CD4-positive, alpha-beta T cell treated with Interleukin-17A for 1 hour (primary cell): ENCODE measurements at places on chromosomes 1 and 21.

- DNase-seq = no peak
These were observed 94.7 kb downstream of the PLPP3 start for GRCh38 chr1:56484695-56485094.

GRCh38 chr1:28115267-28115666, 26.9 kb upstream of the EYA3 start:
- peak; percentile 58 for DNase-seq

GRCh38 chr1:32494196-32494595, 29.3 kb downstream of the ZBTB8B start:
- no peak for DNase-seq

- DNase-seq = no peak
These were observed 29.3 kb downstream of the IER5 start for GRCh38 chr1:181117648-181118449.

GRCh38 chr1:243596431-243597062, 253.5 kb downstream of the AKT3 start:
- peak; percentile 62 for DNase-seq

DNA sequence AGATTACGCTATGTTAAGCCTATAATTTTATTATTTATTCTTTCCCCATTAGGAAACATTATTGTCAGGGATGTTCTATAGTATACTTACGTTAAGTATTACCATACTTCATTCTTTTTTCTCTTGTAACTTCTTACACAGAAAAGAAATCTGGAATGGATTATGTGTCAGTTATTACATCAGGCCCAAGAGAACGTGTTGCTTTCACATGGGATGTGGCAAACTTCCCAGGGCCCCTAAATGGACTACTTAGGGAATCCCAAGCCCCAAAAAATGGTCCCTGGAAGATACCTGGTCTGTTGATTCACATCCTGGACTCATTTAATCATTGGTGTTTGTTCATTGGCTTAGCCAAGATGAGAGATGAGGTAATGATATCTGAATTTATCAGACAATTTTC, 249.8 kb downstream of the NRIP1 start:
- no peak for DNase-seq

- DNase-seq = peak; percentile 81
These were observed 34.2 kb upstream of the ATP5PO start for GRCh38 chr21:33949516-33950430.

- DNase-seq = no peak
These were observed 55.7 kb upstream of the KIRREL1 start for GRCh38 chr1:157937744-157938143.

GRCh38 chr1:67773462-67773861, 59.8 kb downstream of the GNG12 start:
- no peak for DNase-seq

DNA sequence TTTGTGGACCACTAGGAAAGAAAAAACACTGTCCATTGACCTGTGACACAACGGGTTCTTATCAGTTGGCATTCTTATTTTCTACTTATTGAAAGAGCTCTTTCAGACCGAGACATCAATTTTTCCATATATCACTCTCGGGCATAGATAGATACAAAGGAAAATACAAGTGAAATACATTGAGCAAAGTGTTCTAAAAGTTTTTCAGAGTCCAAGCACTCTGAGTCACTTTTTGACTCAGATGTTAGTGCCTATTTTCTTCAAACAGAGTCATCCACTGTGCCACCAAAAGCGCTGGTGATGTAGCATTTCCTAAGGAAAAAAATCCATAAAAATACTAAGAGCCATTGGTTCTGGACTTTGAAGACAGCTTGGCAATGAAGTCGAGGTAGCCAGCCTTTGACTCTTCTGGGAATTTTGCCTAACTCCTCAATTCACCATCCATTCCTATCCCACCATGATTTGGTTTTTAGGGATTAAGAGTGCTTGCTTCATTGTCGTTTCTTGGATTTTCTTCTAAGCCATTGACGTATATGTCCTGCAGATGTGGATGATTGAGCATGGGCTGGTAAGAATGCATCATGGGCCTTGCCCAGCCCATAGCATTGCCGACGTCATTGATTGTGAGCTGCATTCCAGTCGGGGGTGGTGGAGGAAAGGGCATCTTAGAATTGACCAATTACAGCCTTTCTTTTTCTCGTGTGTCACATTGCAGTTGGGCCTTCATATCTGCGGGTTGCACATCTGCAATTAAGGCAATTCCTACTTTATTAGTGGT, 10.6 kb downstream of the GALNT2 start:
- DNase-seq = no peak

- no peak for DNase-seq
These were observed 84.9 kb downstream of the SIM2 start for GRCh38 chr21:36783612-36784374.

- no peak for DNase-seq
These were observed 76.6 kb upstream of the SAMD13 start for GRCh38 chr1:84224905-84225304.

GRCh38 chr1:15616373-15617172, 685 bp upstream of the DDI2 start:
- no peak for DNase-seq

DNA sequence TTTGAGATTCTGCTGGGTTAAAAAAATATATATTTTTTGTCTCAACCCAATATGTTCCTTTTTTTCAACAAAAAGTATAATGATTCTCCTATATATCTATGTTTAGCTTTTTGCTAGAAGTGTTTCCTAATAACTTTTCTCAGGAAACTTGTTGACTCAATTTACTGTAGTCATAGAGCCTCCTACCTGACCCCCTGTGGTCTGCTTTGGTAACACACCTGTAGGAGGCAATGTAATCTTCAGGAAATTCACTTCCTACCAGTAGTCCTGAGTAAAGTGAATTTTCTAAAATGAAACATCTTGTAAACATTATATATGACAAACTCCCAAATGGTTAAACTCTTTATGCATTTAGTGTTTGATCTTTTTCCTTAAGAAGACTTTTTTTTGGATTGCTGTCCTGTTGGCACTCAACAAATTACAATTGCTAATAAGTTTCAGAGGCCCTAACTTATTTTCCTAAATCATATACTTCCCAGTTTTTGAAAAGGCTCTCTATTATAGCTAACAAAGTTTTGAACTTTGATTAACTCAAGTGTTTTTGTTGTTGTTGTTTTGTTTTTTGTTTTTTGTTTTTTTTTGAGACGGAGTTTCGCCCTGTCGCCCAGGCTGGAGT, 118.3 kb downstream of the OLFML2B start:
- peak; percentile 37 for DNase-seq

GRCh38 chr1:118264343-118264742, 79.3 kb upstream of the SPAG17 start:
- no peak for DNase-seq

DNA sequence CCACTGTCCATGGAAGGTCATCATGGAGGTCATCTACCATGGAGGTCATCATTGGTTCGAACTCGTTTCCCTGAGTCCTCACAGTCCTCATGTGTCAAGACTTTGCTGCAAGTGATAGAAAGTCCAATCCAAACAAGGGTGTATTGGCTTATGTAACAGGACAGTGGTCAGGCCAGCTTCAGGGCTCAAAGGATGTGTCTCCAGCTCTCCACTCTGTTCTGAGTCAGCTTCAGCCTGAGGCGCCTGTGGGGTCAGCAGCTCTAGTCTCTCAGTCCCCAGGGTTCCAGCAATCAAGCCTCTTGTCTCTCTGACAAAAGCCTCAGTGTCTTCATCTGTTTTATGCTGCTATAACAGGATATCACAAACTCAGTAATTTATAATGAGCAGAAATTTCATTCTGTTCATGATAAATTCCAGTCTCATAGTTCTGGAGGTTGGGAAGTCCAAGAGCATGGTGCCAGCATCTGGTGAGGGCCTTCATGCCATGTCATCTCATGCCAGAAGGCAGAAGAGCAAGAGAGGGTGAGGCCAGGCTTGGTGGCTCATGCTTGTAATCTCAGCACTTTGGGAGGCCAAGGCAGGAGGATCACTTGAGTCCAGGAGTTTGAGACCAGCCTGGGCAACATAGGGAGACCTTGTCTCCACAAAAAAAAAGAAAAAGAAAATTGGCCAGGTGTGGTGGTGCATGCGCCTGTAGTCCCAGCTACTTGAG, 19.5 kb downstream of the A3GALT2 start:
- no peak for DNase-seq

GRCh38 chr1:156667610-156667967, 9.6 kb downstream of the NES start:
- no peak for DNase-seq

DNA sequence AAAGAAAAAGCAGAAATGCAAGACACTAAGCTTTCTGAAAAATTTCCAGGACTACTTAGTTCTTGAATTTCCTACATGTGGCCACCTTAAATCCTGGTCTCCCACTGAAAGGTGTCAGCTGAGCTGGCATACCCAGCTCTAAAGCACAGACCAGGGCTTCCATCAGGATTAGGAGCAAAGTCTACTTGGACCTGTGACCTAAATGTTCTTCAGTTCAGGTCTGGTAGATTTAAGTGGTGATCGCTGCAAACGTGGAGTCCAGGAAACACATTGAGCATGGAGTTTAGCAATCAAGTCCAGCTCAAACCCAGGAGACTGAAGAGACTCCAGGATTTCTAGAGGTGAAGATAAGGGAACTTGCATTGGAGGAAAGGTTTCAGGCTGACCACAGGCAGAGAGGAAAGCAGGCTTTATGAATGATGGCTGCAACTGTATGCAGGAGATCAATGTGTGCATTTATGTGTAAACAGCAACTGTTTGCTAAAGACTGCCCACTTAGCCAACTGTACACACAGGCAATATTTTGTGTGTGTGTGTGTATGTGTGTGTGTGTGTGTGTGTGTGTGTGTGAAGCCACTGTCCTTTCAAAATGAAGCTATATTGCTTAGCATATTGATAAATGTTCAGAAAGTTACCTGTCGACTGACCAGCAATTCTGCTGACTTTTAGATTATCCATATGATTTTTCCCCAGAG, 75.2 kb downstream of the LMX1A start:
- DNase-seq = no peak

GRCh38 chr1:237444120-237444790, 402.3 kb downstream of the RYR2 start:
- DNase-seq = no peak

GRCh38 chr1:204216880-204217647, 3.3 kb upstream of the GOLT1A start:
- no peak for DNase-seq

DNA sequence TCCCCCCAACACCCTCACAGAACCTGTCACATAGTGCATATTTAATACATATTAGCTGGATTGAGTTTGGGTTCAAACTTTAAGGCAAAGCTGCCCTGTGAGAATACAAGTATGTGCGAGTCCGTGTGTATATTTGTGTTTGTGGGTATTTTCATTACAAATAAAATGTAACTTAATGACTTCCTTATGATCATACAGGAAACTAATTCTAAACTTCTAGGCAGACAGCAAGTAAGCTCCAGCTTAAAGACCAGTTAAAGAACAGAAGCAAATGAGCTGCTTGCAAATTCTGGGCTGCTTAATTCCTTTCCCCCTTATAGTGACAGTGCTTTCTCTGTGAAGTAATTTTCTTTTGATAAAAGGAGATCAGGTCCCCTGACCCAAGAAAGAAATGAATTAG, 437.6 kb downstream of the TTLL7 start:
- DNase-seq = no peak

DNA sequence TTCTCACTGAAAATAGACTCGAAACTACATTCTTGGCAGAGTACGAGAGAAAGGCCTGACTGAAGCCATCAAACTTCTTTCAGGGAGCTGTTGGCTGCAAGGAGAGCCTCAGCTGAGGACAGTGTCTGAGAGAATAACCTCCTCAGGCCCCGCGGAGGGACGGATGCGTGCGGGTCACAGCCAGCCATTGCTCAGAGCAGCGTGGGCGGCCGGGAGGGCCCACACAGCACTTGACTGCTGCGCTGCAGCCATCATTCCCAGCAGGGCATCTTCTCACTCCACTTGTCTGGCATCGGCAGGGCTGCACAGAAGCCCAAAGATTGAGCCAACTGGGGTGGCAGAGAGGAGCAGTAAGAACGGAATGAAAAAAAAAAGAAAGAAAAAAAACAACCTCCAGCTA, 113.5 kb downstream of the XCL2 start:
- no peak for DNase-seq

- no peak for DNase-seq
These were observed 179.0 kb downstream of the DSCAM start for GRCh38 chr21:40667967-40668366.

DNA sequence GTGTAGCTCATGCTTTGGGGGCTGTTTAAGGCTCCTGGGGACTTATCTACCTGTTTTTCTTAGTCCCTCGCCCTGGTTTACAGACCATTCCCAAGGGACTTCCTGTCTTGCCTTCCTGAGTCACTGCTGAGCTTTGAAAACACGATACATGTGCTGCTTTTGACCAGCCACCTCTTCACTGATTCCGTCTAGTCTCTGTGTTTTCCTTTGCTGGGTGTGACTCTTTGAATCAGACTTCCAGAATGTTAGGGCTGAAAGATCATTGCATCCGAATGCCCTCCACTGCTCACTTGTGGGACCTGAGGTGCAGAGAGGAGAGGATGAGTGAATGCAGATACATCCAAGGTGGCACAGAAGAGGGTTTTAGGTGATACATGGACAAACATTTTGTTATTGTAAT, 35.4 kb upstream of the CITED4 start:
- no peak for DNase-seq

- DNase-seq = no peak
These were observed 74.2 kb downstream of the PTPRC start for GRCh38 chr1:198713081-198713480.

GRCh38 chr1:225480825-225481434, 53.1 kb upstream of the LBR start:
- DNase-seq = peak; percentile 52

- no peak for DNase-seq
These were observed 62.4 kb downstream of the MAP3K21 start for GRCh38 chr1:233389893-233390292.

- DNase-seq = no peak
These were observed 26.4 kb upstream of the KAZN start for GRCh38 chr1:14571810-14572767.

DNA sequence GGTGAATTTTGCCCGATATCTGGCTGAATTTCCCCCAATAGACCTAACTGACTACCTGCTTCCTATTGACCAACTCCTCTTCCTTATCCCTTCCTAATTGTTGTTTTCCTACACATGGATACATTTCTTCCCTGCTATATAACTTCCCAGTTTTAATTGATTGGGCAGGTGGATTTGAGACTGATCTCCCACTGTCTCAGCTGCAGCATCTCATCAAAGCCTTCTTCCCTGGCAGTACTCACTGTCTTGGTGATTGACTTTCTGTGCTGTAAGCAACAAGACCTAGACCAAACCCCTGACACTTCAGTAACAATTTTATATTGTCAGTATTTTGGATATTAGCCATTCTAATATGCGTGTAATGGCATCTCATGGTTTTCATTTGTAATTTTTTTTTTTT, 11.3 kb upstream of the PLA2G2A start:
- DNase-seq = no peak
